Gastroesophageal sphincter (tissue), 4 donors: ENCODE measurements at places on chromosomes 1 and 21. TPM values are rescaled to one million over a fixed set of nuclear protein-coding genes. Genes with fewer than 3 reads are reported as not detected.

Gene GJA9
- total RNA-seq, result not detected

Gene ADSS2
- 28.9 TPM for total RNA-seq

Gene SPATA46
- total RNA-seq, result not detected

Gene LRRC39
- total RNA-seq, result 0.78 TPM

Gene SPRR3
- total RNA-seq, result 12.7 TPM

Gene AMPD2
- total RNA-seq, result 38.0 TPM

Gene AADACL4
- not detected for total RNA-seq

Gene ZNF683
- not detected for total RNA-seq

Gene CD247
- 1.3 TPM for total RNA-seq

Gene CDC20
- total RNA-seq, result 0.54 TPM

Gene DEDD
- total RNA-seq, result 34.2 TPM

Gene AMY1C
- total RNA-seq, result not detected

Gene CNIH3
- 2.2 TPM for total RNA-seq

Gene DSTYK
- total RNA-seq, result 18.7 TPM

Gene CFHR4
- total RNA-seq, result not detected

Gene NMNAT2
- 0.93 TPM for total RNA-seq

Gene SLC9C2
- total RNA-seq, result not detected

Gene RAB13
- total RNA-seq, result 49.9 TPM

Gene IGSF8
- total RNA-seq, result 17.1 TPM

Gene FAM151A
- total RNA-seq, result not detected

Gene AMY1B
- not detected for total RNA-seq

Gene BRINP2
- total RNA-seq, result 1.2 TPM

Gene LCE6A
- total RNA-seq, result not detected
